ENCODE measurements at places on chromosomes 11 and 22.

GRCh38 chr11:78541537-78541936 is 33.1 kb downstream of the NARS2 start:
- no peak for DNase-seq

- DNase-seq = peak; percentile 37
Measured at GRCh38 chr11:9459667-9460321, 1.0 kb upstream of the ZNF143 start.

- DNase-seq = no peak
Measured at GRCh38 chr11:122663056-122663740, 7.7 kb downstream of the UBASH3B start.

- no peak for DNase-seq
Measured at GRCh38 chr22:48579043-48579927, 1248.4 kb downstream of the BRD1 start.

GRCh38 chr11:44731685-44732430 is 5.1 kb downstream of the TSPAN18 start:
- no peak for DNase-seq

- DNase-seq = no peak
Measured at GRCh38 chr11:2583605-2583958, 116.2 kb downstream of the KCNQ1OT1 start.

DNA sequence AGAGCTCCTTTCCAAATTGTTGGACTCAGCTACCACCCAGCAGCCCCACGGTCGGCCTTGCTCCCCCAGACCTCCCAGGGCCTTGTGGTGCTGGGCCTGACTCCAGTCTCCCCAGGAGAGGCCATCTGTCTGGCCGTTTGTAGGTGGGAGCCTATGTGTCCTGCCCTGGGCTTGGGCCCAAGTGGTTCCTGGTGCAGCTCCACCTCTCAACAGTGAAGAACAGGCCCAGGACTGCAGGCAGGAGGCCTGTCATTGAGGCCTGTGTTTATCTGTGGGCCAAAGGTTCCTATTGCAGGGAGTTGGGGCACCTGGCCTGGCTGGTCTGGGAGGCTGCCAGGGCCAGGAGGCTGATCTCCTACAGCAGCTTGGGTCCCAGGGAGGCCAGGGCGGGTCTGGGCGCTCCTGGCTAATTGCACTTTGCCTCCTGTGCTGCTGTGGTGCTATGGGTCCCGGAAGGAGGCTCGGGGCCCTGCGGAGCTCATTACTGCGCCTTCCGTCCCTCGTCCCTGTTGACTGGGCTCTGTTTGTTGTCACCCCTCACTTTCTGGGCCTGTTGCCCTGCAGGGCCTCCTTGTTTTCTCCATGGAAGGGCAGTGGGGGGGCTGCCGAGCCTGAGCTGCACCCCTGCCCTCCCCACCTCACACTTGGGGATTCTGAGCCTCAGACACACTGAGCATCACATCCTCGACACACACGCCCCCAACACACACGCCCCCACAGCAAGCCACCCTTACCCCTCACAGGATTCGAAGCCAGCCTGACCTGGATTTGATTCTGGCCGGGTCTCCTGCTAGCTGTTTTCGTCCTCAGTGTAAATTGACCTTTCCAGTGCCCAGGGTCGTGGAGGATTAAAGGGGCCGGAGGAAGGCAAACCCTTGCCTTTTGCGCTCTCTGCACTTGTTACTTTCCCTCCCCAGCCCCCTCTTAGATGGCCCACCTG is 6.8 kb upstream of the OMP start:
- no peak for DNase-seq

GRCh38 chr11:104784684-104785460 is 113.4 kb downstream of the CASP12 start:
- no peak for DNase-seq

DNA sequence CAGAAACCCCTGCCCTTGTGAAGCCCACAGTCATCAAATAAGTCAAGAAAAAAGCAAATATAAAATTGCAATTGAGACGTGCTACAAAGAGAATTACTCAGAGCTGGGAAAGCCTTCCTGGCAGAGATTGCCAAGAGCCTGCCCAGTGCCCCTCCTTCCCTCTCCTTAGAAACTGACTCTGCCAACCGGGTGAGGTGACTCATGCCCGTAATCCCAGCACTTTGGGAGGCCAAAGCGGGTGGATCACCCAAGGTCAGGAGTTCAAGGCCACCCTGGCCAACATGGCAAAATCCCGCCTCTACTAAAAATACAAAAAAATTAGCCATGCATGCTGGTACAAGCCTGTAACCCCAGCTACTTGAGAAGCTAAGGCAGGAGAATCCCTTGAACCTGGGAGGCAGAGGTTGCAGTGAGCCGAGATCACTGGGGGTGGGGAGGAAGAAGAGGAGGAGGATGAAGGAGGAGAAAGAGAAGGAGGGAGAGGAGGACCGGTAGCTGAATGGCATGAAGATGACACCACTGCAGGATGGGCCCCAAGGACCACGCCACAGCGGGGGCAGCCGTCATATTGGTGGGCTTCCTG is 76.1 kb upstream of the RTL6 start:
- no peak for DNase-seq

DNA sequence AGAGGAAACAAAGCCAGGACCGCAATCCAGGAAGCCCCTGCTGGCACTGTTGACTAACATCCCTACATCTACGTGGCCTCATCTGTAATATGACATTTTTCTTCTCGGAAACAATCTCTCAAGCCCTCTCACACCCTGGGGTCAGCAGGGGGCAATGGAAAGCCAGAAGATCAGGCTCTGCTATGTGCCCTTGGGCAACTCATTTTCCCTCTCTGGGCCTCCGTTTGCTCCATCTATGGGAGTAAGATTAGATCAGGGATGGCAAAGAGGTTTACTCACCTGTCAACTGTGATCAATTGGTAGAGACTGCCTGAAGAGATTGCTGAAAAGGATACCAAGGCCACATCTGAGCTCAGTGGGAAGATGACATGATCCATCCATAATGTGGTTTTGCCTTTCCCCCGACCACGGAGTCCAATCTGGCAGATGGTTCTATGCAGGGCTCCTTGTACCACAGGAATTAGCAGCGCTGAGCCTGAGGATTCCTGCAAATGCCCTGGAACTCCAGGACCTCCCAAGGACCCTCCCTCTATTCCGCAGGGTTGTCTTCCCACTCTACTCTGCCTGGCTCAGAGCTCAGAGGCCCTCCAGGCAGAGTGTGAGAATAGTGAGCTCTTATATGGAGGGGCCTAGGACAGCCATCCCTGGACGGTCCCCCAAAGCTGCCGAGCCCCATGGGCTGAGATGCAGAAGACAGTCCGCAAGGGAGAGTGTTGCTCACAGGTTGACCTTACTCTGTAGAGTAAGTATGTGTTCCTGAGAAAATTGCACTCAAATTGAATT is 66.1 kb downstream of the CHST1 start:
- no peak for DNase-seq

GRCh38 chr22:49965091-49966040 is 4.8 kb downstream of the PIM3 start:
- DNase-seq = no peak

GRCh38 chr11:126391970-126392632 is 36.6 kb downstream of the ST3GAL4 start:
- DNase-seq = no peak

DNA sequence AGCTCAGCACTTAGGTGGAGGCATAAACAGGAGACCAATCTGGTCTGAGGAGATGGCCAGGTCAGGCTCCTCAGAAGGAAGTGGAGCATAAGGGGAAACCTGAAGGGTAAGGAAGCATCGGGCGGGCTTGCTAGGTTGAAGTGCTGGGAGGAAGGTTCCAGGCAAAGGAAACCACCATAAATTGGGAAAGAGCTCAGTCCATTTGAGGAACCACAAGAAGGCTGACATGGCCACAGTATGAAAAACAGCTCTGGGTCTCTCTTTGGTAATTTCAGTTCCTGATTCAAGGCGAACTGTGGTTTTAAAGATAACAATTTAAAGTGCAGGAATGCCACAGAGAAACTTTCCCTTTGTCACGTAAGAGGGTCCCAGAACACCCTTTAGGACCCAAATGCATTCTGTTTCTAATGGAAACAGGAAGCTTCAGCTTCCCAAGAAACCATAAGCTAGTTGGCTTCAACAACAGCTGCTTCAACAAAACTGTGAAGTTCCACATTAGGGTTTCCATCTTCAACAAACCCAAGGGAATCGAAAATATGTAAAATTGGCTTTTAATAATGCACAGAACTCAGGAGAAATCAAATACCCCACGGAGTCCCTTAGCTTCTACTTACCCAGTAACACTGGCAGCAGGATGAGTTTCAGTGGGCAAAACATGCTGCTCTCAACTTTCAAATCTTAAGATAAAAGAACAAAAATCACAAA is 10.4 kb downstream of the JAML start:
- no peak for DNase-seq

DNA sequence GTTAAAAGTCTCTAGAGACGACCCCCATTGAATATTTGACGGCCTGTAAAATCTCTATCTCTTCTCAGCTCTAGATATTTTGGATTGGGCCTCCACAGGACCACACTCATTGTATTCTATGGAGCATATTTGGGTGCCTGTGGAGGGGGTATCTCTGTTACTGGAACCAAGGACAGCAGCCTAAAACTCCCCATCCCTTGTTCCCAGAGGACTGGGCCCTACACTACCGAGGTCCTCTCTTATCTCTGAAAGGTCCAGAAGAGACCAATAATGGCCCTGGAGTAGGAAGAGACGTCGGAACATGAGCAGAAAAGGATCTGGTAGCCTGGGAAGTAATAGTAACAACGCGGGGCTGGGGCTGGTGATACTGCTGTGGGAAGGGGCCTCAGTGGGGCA is 542 bp downstream of the HPS4 start:
- DNase-seq = no peak

All from NCI-H510A treated with DMSO at 0.1 percent for 48 hours (cell line).